H54 (cell line): ENCODE measurements at places on chromosomes 1 and 21.

- DNase-seq, result no peak
Observed at GRCh38 chr1:119840745-119841144, 29.5 kb upstream of the REG4 start.

GRCh38 chr1:150552128-150552910, 3.1 kb downstream of the ADAMTSL4 start:
- DNase-seq, result peak; percentile 88

GRCh38 chr1:86464819-86465218, 3.9 kb upstream of the CLCA1 start:
- no peak for DNase-seq

GRCh38 chr1:233295237-233295974, at the start of gene PCNX2:
PCNX2 (minus strand) TSS chr1:233295725; CDS start chr1:233295478, 247 bp downstream.
- peak; percentile 63 for DNase-seq

GRCh38 chr1:28329395-28330153, 734 bp downstream of the MED18 start:
- no peak for DNase-seq

- DNase-seq, result no peak
Observed at GRCh38 chr1:42043182-42043581, 110.0 kb upstream of the GUCA2B start.

DNA sequence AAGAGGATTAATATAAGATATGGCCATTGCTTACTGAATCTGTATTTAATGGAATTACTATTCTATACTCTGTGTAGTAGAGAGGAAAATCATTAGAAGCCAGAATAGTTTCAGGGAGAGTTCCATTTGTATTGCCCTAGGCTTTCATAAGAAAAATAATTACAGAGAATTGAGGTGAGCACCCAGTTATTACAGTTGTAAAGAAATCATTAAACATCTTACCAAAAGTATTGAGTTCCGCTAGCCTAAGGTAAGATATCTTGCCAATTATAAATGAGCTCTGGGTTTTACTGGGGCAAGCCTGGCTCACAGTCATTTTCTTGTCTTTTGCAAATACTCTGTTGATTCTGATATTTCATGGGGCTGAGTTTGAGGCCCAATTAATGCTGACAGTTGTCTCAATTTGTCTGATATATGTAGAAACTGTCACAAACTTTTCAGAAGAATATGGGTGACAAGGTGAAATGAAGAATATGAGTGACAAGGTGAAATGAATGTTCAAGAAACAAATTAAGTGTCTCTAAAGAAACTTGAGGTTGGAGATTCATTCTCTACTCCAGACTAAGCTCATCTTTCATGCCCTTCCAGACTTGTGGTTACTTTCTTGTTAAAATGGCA, 127.8 kb downstream of the PTGER3 start:
- no peak for DNase-seq

DNA sequence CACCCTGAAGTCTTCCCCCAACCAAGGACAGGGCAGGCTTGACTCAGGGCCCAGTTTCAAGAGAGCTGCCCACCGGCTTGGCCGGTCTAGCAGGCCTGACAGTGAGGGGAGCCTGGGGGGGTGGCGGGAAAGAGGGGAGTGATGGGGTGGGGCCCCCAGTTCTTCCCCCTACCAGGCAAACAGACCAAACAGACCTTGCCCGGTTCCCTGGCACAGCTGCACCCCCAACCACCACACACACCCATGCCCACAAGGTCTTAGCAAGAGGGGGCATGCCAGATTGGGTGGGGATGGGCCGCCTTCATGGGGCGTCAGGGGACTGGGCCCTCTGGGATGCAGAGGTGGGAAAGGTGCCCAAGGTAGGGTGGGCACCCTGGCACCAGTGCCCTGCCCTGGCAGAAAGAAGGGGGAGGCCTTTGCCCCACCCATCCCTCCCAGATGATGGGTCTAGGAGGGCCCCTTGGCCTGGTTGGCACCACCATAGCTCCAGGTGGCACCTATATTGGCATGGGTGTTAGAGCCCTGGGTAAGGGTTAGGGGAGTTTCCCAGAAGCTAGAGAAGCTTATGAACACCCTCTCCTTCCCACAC, 8.9 kb downstream of the ZBTB7B start:
- no peak for DNase-seq

DNA sequence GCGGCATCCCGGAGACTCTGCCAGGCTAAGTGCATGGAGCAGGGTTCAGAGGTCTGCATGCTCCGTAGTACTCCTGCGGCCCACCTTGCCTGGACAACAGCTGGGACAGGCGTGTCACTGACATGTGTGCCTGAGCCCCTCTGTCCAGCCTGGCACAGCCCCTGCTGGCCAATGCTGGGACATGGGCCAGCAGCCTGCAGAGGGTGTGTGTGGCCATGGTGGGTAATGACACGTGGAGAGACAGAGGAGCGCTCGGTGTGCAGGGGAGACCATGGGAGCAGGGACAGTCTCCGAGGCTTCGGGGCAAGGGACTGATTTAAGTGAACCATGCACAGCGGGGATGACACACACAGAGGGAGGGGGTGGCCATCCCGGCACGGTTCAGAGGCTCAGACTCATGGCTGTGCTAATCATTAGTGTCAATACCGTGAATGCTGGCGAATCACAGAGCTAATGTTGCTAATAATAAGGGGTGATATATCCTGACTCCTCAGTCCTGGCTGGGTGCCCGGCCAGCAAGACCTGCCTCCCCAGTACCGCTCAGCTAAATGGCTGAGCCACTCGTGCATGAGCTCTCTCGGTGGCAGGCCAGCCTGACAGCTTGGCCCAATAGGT, 41.5 kb downstream of the IGSF21 start:
- DNase-seq, result no peak

GRCh38 chr1:85343612-85344255, 67.3 kb upstream of the BCL10 start:
- DNase-seq, result no peak

- DNase-seq, result no peak
Observed at GRCh38 chr1:33119050-33119449, 38.1 kb downstream of the AZIN2 start.

DNA sequence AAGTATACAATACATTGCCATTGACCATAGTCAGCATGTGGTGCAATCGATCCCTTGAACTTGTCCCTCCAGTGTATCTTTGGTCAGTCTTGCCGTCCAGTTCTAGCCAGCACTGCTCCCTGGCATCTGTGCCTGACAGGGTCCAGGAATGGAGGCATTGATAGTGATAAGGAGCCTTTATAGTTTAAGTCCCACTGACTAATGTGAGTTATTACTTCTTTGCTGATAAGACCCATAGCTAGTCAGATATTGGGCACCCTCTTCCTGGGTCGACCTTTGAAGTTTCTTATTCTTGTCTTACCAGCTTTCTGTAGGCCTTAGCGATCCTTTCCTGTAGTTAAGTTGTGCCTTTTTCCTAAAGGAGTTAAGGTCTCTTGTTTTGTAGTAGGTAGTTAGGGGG, 13.0 kb downstream of the UCK2 start:
- DNase-seq, result no peak

DNA sequence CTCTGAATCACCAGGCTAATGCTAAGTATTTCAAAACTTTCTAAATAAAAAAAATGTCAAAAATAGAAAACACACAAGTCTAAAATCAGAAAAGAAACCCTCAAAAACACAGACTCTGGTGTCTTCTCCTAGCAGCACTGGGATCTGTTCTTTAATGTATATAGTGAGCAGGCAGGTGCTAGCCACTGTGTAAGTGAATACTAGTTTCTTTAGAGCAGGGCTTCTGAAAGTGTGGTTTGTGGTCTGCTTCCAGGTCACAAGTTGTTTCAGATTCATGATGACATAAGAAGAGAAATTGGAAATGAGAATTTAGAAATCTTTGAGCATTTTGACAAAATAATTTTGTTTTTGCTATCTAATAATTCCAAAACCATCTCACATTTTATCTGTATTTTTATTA, 763.1 kb downstream of the USP25 start:
- no peak for DNase-seq

GRCh38 chr1:162916407-162916806, 55.4 kb upstream of the CCDC190 start:
- no peak for DNase-seq
